Activated CD4-positive, alpha-beta T cell treated with anti-CD3 and anti-CD28 coated beads, Interleukin-2, amount 10 ng/mL, durations not matched to agents 24 days and 14 days (primary cell): ENCODE measurements at places on chromosomes 1 and 21. TPM values are rescaled to one million over a fixed set of nuclear protein-coding genes. Genes with fewer than 3 reads are reported as not detected.
A peak's percentile ranks its signal among the peaks of the same experiment; 100 is the strongest.

CRABP2 gene
- 0.62 and 1.4 TPM in 2 replicates for total RNA-seq

REN gene
- not detected in 2 replicates for total RNA-seq

DNA sequence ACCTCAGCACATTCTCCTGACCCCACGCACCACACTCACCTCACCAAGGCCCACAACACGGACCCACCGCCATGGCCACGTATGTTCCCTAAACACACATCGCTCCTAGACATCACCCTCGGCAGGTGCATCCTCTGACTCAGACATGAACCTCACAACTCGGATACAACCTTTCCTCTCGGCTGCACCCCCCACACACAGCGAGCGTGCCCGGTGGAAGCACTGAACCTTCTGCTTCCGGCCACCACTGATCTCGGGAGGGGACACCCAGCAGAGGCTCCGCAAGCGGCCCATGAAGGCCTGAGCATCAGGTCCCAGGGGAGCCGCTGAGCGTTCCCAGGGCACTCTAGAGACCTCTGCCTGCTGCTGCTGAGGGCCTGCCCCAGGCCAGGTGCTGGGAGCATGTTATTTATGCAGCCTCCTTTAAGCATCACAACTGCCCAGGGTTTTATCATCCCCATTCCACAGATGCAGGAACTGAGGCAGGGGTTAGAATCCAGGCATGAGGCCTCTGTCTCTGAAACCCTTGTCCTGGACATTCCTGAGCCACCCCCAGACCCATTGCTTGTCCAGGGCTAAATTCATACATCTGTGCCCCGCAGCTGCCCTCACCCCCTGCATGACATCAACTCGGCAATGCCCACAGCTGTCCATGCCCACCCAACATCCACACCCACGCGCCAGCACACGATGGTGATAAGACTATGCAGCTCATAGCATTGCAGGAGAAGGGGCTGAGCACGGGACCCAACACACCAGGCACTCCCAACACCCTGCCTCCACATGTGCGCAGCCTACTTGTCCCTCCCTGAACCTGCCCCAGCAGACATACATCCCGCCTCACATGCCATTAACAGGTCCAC lies 27.0 kb downstream of the SDC3 start:
- peak; percentile 69 for DNase-seq
- no peak overlapping the region for H3K4me3 ChIP-seq
- peaks cover 2% of the 10 kb centered on the region for H3K4me1 ChIP-seq
- peaks cover 23% of the 10 kb centered on the region for H3K27me3 ChIP-seq
- no peaks in the 10 kb centered on the region for H3K36me3 ChIP-seq

GRCh38 chr21:29939924-29940275 lies at the start of gene GRIK1:
Gene GRIK1, minus strand, starts transcription at chr21:29939996.
- peak within 1 kb of the TSS; percentile 5 for H3K4me3 ChIP-seq
- peaks cover 38% of the 10 kb centered on the region for H3K27me3 ChIP-seq
- no peak for DNase-seq
- no peak within 1 kb of the TSS for H3K27ac ChIP-seq
- H3K4me1 ChIP-seq, result no peaks in the 10 kb centered on the region

DNA sequence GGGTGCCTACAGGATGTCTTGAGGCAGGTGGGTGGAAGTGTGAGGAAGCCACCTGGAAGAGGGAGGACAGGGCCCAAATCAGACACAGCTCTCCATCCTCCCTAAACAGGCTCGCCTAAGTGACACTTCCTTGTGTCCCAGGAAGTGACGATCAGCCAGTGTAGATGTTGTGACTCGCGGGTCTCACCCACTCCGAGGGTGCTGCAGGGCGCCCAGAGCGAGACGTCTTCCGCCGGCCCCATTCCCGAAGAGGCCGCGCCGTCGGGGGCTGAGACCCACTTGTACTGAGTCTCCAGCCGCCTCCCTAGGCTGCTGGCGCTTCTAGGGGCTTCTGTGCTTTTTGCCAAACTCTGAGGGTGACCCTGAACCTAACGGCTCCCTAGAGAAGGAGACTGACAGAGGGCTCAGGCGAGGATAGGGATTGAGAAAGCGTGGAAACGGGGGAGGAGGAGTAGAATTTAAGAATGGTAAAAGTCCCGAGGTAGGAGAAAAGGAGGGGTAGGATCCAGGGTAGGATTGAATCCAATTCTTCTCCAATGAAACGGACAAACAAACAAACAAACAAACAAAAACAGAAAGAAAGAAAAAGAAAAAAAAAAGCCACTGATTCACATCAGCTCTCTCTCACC lies 543 bp upstream of the MARK1 start:
- H3K4me3 ChIP-seq, result peak overlapping the region; percentile 87
- H3K4me1 ChIP-seq, result peaks cover 11% of the 10 kb centered on the region
- H3K27me3 ChIP-seq, result peaks cover 66% of the 10 kb centered on the region
- H3K27ac ChIP-seq, result peak overlapping the region; percentile 14
- DNase-seq, result peak; percentile 50

NEGR1 gene
- not detected in 2 replicates for total RNA-seq

DNA sequence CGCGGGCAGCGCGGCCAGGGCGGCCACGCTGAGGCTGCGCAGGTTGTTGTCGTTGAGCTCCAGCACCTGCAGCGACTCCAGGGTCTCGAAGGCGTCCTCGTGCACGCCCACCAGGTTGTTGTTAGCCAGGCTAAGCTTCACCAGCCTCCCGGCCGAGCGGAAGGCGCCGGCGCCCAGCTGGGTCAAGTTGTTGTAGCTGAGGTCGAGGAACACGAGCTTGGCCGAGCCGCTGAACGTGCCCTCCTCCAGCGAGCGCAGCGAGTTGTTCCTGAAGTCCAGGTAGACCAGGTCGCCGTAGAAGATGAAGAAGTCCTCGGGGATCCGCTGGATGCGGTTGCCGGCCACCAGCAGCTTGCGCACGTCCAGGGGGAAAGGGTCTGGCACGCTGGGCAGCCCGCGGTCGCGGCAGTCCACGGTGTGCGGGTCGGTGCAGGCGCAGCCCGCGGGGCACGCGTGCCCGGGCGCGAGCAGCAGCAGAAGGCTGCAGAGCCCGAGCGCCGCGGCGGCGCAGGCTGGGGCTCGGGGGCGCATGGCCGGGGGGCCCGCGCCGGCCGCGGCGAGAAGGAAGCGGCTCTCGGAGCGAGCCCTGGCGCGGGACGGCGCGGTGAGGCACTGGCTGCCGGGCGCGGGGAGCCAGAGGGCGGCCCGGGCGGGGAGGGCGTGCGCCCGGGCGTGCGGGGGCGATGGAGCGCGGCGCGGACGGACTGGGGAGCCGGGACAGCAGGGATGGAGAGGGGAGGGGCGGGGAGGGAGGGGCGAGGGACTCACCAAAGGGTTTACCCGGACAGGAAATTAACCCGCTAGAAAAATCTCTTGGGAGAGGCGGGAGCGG lies 524 bp downstream of the LRRC38 start:
- no peaks in the 10 kb centered on the region for H3K36me3 ChIP-seq
- DNase-seq, result no peak
- peaks cover 28% of the 10 kb centered on the region for H3K27me3 ChIP-seq
- H3K4me1 ChIP-seq, result no peaks in the 10 kb centered on the region
- H3K4me3 ChIP-seq, result no peak overlapping the region

DNA sequence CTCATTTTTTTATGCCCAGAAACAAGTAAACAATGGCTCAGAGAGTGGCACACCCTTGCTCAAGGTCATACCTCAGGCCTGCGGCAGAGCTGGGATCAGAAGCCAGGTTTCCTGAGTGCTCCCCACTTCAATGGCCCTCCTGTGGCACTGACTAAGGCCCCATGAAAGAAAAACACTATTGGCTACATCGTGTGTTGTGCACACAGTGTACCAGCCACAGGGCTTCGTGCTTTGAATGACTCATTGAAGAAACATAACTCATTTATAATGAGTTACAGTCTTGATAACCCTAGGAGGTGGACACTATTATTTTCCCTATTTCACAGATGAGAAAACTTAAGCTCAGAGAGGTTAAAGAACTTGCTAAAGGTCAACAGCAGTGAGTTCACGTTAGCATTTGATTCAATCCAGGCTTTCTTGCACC lies 91.2 kb downstream of the TRABD2B start:
- DNase-seq, result no peak
- H3K27me3 ChIP-seq, result peaks cover 2% of the 10 kb centered on the region
- H3K4me3 ChIP-seq, result no peak overlapping the region

JUN gene
- total RNA-seq, result 51.6 and 52.6 TPM in 2 replicates

OR2L2 gene
- total RNA-seq, result 0.07 TPM in 2 replicates

RGS8 gene
- total RNA-seq, result not detected in 2 replicates

DSCAM gene
- total RNA-seq, result not detected in 2 replicates

- no peaks in the 10 kb centered on the region for H3K27me3 ChIP-seq
- H3K27ac ChIP-seq, result no peak overlapping the region
- no peaks in the 10 kb centered on the region for H3K36me3 ChIP-seq
- H3K4me3 ChIP-seq, result no peak overlapping the region
- DNase-seq, result no peak
Measured at GRCh38 chr1:15028102-15028501, 125.4 kb upstream of the TMEM51 start.
